ENCODE measurements at places on chromosomes 7 and 10.

- no peak for DNase-seq
Measured at GRCh38 chr7:134505856-134506255, 21.5 kb upstream of the AKR1B10 start.

DNA sequence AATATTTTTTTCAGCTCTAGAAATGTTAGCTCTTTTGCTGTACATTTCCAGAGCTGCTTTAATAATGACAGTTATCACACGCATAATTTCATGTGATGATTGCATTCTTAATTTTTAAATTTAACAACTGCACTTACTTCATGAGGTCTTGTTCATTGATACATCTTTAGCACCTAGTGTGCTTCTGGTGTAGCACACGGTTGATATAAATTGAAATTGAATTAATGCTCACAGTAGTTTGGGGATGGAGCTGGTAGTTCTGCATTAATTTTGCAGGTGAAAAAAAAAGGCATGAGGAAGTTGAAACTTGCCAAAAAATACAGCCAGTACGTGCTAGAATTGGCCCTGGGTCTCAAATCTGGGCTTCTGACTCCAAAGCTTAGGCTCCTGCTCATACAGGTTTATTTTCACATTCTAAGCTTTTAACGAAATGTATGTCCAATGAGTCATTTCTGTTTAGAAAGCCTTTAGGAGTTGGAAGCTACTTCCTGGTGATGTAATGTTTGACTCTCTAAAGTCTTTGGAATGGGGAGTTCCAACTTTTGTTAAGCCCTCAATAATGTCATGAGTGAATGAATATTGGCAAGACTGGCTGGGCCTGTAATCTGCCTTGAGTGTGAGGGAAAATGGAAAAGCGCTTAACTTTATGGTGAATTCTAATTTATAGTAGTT lies 62.5 kb downstream of the DAGLB start:
- no peak for DNase-seq

DNA sequence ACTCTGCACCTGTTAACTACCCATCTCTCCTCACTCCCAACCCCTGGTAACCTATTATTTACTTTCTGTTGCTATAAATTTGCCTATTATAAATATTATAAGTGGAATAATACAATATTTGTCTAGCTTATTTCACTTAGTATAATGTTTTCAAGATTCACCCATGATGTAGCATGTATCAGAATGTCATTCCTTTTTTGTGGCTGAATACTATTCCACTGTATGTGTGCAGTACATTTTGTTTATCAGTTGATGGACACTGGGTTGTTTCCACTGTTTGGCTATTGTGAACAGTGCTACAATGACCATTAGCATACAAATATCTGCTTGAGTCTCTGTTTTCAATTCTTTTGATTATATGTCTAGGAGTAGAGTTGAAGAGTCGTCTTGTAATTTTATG lies 92.8 kb upstream of the KAT6B start:
- DNase-seq, result no peak

DNA sequence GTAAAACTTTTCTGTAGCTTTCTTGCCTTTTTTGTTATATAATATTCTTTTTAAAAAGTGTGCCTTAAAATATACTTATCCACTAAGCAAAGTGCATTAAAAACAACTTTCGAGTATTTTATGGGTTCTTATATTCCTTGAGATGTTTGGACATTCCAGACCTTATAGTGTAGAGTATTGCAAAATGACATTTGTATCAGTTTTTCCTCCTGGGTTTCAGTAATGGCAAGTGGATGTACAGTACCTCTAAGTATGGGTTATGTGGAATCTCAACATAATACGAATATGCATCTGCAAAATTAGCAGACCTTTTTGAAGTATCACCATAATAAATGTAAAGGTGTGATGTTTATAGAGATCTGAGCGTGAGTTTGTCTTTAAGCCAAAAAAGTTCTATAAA lies 2.7 kb downstream of the CDK13 start:
- no peak for DNase-seq

DNA sequence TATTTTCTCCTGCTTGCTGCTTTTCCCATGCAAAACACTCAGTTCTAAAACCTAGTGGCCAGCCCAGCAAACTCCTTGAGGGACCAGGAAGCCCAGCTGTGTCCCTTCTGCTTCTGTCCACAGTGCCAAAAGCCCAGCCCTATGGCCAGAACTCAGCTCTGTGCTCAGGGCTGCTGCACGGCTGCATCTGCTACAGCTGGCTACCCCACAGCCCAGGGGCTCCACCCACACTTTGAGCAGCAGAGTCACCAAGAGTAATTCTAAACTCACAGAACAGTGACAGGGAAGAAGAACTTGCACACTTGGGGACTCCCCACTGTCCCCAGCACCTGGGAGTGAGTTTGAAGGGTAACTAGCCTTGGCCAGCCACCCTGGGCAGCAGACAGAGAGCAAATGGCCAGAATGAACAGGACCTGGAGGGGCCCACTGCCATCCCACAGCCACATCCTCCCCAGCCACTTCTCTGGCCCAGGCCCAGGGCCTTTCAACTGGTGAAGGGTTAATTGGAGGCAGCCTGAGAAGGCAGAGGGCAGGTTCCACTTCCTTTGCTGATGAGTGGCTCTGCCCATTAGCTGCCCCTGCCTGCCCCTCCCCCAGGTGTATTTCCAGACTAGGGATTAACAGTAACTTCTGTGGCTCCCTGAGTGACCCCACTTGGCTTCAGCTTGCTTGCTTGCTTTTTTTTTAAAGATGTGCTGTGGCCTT lies 28.1 kb upstream of the TRIM8 start:
- no peak for DNase-seq

- no peak for DNase-seq
Measured at GRCh38 chr10:14409247-14409646, 78.5 kb upstream of the FRMD4A start.

DNA sequence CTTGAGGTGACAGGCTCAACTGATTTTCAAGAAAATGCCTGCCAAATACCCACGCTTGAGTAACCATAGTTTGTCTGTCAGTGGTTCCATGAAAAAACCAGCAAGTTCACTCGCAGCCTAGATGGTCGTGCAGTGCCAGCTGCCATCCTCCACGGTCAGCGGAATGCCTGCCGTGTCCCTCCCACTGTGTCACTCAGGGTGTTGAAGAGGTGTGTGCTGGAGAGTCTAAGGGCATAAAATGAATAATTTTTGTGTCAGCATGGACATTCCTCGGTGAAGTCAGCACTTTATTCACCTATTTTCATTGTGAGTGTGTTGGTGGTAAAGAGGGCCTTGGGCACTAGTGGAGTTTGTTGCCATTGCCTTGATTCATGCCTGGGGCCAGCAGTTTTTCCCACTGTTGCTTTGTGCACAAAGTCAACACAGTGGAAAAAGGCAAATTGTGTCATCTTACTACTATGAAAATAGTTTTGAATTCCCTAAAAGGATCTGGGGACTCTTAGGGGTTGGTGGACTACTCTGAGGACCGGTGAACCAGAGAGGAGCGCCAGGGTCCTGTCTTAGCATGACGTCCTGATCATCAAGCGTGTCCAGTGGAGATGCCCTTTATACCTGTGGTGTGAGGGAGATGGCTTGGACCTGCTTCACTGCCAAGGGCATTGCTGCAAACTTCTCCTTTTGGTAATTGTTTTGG lies 17.6 kb downstream of the MINDY4 start:
- no peak for DNase-seq

DNA sequence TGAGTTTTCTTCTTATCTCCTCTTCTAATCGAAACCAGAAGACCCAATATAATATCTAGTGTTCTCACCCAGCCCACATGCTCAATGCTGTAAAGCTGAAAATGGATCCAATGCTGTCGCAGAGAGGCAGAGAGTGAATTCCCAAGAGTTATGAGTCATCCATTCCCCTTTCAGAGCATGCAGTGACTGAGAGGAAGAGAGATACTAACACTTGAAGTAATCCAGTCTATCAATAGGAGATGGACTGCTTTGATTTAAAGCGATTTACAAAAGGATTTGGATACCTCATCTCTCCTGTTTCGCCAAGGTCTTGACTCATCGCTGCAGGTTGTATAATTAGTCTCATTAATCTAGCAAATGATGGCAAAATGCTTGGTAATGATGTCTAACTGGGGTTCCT lies 41.5 kb upstream of the PRKCQ start:
- DNase-seq, result no peak

DNA sequence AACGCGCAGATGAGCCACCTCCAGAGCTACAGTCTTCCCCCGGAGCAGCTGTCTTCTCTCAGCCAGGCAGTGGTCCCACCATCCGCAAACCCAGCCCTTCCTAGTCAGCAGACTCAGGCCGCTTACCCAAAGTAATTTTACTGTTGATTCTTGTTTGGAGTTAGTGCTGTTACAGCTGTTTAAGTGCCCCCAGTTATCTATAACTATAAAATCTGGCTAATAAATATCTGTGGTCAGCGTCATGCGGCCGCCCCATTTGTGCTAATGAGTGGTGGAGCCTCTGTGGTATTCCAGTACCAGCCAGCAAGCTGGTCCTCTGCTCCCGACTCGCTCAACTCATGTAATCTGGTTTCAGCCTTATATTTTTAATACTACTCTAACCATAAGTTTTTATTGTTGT lies 43.2 kb upstream of the TMEM236 start:
- no peak for DNase-seq

- no peak for DNase-seq
Measured at GRCh38 chr7:100170101-100170897, 1.9 kb upstream of the GAL3ST4 start.

DNA sequence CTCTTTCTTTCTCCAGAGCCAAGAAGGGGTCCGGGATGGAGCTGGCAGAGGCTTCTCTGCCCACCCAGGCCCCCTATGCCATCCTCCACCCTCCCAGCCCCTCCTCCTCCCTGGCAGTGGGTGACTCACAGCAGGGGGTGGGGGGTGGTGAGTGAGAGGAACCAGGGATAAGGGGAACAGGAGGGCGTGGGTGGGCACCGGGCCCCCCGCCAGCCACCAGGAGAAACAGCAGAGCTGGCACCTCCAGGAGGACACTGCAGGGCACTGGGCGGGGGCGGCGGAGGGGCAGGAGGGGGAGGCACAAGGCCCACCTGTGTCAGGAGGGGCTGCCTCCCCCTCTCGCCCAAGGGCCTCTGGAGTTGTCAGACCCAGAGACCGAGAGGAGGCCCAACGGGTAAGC lies 56.0 kb downstream of the CAMK2B start:
- no peak for DNase-seq

- DNase-seq, result no peak
Measured at GRCh38 chr7:150968734-150969372, 9.3 kb downstream of the KCNH2 start.

DNA sequence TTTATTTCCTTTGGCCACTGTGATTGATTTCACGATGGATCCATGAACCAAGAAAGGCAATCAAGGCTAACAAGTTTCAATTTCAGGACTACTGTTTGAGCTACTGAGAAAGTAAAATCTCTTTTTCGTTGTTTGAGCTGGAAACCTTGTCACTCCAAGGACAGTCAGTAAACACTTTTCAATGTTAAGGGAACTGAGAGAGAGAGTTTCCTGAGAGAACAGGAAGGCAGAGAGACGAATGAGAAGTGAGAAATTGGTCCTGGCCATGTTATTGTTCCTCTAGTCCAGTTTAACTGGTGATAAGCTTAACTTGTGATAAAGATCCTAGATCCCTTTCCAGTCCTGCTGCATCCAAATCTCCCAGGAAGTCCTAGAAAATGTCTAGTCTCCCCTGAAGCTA lies 909 bp upstream of the AKR1D1 start:
- no peak for DNase-seq

DNA sequence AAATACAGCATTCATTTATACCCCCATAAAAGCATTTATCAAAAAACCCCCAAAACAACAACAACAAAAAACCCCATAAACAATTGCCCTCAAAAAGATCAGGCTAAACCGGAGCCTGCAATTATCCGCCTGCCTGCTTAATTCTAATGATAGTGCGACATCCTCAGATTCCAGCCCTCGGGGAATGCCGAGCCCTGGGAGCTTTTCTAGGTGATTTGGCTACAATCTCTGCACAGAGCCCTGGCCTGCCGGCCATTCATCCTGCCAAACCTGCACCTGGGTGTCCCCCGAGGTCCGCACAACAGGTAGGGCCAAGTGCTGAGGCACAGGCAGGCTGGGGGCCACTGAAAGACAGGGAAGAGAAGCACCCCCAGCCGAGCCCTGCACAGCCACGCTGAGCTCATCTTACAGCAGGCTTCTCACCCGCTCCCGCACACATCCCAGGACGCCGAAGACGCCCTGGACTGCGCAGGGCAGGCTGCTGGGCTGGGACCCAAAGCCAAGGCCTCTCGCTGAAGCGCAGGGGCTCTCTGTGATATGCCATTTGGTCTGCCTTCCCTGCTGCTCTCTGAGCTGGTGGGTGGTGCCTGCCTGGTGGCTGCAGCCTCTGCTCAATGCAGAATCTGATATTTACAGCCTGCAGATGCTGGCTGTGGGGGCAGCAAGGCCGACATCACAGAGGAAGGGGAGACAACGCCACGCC lies 57.5 kb downstream of the CAMK2B start:
- DNase-seq, result no peak

DNA sequence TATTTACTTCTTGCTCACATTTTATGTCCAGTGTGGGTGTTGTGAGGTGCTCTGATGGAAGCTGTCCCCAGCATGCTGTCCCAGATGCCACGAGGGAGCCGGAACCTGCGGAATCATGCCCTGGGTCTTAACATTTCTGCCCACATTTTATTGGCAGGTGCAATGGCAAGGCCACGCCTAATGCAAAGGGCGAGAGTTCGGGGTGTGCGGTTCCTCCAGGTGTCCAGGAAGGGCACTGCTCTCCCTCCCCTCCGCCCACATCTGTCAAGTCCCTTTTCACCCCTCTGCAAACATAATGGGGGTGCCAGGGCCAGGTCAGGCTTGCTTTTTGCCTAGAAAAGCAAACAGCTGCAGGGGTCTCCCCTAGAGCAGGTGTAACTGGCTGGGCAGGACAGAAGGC lies 16.4 kb downstream of the PDAP1 start:
- DNase-seq, result no peak

- no peak for DNase-seq
Measured at GRCh38 chr7:24722386-24723177, 34.7 kb downstream of the GSDME start.

- no peak for DNase-seq
Measured at GRCh38 chr10:47099474-47099873, 188.2 kb downstream of the PTPN20 start.

All from GM12878 (cell line).